ENCODE measurements at places on chromosomes 4 and X.

DNA sequence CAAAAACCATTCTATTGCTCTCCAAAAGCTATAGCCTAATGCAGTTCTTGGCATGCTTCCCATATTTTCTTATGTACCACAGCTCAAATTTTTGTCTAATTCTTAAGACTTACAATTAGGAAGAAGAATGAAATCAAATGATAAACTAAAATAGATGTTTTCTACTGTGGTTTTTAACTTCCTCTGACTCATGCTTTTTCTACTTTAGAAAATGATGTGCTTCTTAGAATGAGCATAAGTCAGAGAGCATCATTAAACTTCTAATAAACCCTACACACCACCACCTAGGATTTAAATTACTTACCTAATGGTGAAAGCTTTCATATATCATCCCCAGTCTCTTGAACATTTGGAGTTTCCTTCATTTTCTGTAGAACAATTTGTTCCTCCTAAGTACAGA, 217.0 kb upstream of the NDST3 start:
- DNase-seq: no peak

- no peak for DNase-seq
Observed at GRCh38 chr4:29549342-29549741, 1170.8 kb upstream of the PCDH7 start.

DNA sequence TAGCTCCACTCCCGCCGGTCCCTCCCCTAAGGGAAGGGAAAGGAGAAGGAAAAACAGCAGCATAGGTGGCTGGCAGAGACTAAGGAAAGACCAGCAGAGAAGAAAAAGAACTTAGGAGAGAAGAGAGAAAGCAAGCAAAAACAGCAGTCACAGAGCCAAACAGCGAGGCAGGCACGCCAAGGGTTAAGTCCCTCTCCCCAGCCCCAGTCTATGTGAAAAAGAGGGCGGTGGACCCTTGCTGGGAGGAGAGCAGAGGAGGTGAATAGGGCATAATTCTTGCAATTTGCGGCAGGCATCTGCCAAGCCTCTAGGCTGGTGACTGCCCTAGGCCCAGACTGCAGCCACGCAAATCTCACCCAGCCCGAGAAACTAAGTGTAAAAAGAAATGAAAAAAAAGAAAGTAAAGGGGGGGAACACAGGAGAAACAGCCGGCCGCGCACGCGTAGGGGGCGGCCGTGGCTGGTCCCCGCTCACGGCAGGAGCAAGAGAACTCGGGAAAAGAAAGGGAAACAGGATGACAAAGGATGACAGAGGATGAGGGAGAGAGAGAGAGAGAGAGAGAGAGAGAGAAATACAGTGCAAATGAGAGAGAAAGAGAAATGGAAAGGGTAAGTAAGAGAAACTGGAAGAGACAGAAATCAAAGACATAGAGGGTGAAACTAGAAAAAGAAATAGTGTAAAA, 48.6 kb downstream of the MAGEA9 start:
- no peak for DNase-seq

GRCh38 chr4:99179626-99180025, 35.5 kb upstream of the ADH4 start:
- no peak for DNase-seq

GRCh38 chr4:69656653-69657158, 3.7 kb upstream of the UGT2A1 start:
- DNase-seq: no peak

All from left ventricle myocardium superior (tissue), 1 donor.